ENCODE measurements at places on chromosomes 5 and 9. TPM values are rescaled to one million over a fixed set of nuclear protein-coding genes. Genes with fewer than 3 reads are reported as not detected.

The DOCK8 gene
- 22.6 TPM for total RNA-seq

DNA sequence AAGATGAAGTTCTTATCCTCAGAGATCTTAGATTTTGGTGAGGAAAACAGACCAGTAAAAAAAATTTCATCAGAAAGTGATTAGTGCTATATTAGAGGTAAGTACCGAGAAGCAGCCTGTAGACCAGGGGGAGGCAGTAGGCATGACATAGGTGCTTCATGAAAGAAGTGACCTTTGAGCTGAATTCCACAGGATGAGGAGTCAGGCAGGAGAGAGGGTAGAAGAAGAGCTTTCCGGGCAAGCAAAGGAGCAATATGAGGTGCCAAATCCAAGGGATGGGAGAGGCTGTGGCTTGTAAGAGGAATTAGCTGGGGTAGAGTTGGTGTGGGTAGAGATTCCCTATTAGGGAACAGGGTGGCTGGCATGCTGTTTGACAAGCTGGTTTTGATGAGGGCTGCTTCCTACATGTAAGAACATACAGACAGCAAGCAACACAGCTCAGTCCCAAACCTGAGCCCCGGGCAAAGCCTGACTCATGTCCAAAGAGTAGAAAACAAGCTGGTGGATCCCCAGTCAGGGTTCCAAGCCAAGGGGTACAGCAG, 48.4 kb upstream of the PWWP2A start:
- no peak for DNase-seq

DNA sequence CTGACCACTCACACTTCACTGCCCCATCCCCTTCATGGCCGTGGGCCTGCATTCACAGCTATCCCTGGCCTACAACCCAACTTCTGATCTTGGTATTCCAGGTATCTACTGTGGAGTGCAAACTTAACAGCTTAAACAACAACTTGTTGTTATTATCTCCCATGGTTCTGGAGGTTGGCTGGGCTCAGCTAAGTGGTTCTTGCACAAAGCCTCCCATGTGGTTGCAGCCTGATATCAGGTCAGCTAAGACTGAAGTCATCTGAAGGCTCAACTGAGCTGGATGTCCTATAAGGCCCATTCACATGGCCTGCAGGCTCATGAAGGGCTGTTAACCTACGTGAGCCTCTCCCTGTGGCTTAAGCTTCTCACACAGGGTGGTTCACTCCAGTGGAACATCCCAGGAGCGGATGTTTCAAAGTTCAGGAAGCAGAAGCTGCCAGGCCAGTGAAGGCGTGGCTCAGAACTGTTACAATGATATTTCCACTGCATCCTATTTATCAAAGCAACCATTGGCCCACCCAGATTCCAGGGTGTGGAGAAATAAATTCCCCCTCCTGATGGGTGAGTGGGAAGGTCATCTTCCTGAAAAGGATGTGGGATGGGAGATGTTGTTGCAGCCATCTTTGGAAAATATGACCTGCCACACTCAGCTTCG, 30.0 kb upstream of the TRIO start:
- DNase-seq = no peak

- no peak for DNase-seq
Observed at GRCh38 chr5:33631139-33631538, 190.4 kb downstream of the TARS1 start.

DNA sequence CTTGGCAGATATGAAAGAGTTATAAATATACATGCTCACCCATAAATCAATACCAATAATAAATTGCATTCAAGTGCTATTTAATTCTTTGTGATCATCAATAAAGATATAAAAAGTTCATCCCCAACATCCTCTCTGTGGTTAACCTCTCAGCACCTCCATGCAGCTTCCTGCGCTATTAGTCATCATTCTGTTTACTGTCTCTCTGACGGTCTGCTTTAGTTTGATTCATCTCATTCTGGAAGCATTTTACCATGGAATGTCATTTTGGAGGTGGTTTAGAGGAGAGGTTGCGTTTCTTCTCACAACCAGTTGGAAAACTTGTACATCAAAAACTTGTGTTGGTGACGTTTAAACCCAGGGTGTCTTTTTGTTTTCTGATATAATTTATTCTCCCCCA, 486.6 kb downstream of the BRINP1 start:
- no peak for DNase-seq

DNA sequence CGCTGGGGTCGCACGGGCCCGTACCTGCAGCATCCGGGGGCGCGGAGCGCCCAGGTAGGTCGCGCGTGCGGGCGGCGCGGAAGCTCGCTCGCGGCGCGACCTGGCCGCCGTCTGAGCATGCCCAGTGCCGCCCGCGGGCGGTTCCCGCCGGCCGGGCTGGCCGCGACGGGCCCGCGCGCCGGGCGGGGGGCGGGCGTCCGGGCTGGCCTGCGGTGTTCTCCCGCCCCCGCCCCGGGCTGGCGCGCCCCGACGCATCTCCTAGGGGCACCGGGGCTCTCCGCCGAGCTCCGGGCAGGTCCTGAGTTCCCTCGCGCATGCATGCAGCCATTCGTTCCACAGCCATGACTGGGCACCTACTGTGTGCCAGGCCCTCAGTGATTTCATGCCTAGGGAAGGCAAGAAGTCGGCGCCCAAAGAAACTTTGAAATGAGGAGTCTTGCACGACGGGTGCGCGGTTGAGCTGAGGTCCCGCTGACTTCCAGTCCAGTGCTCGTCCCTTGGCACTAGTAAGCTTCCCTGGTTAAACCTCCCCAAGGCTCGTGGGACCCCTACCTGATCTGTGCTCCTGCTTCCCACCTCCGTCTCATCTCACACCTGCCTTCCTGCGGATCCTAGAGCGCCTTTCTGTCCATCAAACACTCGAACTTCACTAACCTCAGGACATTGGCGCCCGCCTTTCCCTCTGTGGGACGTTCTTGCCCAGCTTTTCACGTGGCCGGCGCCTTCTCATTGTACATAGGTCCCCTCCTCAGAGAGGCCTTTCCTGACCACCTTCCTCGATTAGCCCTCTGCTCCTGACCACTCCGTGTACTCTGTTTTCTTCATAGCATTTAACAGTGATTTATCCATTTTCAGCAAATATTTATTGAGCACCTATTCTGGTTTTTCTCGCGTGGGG, at the start of gene PTPN3:
PTPN3 (minus strand) TSS at position 113 of the 898 bp plus-strand sequence. CDS start 34,873 bp downstream, outside the sequence.
- DNase-seq = no peak

The LHX3 gene
- not detected for total RNA-seq

- DNase-seq = no peak
Observed at GRCh38 chr5:82858151-82859025, 218.8 kb downstream of the TMEM167A start.

The DUSP1 gene
- 95.0 TPM for total RNA-seq

- DNase-seq = no peak
Observed at GRCh38 chr5:27708534-27708933, 670.1 kb upstream of the CDH9 start.

DNA sequence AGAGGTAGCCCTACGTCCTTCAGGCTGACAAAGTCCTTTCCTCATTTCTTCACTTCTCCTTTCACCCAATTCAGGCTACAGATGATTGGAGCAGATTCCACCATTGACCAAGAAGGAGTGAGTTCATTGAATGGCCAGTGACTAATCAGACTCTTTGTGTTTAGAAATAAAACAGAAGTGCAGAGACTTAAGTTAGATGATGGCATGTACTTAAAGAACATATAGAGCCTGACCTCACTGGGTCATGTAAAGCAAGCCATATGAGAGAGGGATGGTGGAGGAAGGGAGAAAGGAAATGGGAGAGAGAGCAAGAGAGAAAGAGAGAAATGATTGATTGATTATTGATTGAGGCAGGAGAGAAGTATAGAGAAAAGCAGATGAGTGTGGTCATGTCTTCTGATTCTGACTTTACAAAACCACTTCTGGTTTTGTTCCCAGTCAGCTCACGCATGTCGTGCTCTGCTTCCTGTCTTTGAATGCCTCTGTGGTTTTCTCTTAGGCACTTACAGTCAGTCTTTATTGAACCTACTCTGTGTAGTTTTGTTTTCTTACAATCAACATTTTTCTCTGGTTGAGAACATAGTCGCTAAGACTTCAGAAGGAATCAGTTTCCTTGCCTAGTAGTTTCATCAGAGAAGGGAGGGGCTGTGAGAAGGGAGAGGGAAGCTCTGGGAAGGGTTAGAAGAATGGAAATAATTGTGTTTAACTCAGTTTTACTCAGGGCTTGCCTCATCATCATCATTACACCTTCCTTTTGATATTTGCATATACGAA, 149.2 kb upstream of the KLF9 start:
- DNase-seq = no peak

The PCDHGB5 gene
- total RNA-seq = 3.8 TPM

DNA sequence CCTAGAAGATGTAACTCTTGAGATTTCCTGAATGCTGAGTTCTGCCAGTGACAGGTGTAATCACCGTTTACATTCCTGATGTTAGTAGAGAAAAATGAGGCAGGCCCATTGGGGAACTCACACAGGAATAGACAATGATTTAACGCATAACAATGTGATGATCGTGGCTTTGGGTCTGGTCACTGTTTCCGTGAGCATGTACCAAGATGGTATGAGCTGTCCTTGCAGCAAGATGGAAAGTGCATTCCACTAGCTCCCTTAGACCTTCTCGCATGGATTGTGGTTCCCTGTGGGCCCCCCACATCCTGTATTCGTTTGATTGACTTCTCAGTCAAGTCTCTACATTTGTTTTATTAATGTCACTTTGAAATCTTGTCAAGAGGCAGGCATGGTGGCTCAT, 124.0 kb upstream of the DAP start:
- no peak for DNase-seq

- no peak for DNase-seq
Observed at GRCh38 chr9:82308836-82309235, 320.3 kb downstream of the SPATA31D1 start.

The GKAP1 gene
- total RNA-seq = 3.5 TPM

GRCh38 chr9:91346644-91347043, 15.1 kb downstream of the AUH start:
- DNase-seq = no peak

GRCh38 chr5:54845567-54845941, 139.8 kb downstream of the ESM1 start:
- no peak for DNase-seq

The MCTP1 gene
- 5.7 TPM for total RNA-seq

The ANKRD34B gene
- total RNA-seq = 0.05 TPM

DNA sequence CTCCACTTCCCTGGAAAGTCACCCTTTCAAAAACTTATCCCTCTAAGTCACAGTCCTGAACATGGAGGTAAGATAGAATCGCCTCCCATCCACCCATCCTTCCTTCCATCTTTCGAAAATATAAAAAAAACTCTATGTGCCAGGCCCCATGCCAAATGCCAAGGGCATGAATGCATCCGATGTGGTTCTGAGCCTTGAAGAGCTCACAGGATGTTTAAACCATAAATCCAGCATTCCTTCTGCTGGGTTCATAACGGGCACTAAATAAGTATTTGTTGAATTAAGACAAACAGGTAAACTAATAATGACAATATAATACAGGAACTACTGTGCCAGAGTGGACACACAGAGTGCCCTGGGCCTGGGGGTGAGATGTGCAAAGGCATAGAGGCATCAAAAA, 147.3 kb downstream of the TTLL11 start:
- DNase-seq = no peak

The FOXD1 gene
- not detected for total RNA-seq

DNA sequence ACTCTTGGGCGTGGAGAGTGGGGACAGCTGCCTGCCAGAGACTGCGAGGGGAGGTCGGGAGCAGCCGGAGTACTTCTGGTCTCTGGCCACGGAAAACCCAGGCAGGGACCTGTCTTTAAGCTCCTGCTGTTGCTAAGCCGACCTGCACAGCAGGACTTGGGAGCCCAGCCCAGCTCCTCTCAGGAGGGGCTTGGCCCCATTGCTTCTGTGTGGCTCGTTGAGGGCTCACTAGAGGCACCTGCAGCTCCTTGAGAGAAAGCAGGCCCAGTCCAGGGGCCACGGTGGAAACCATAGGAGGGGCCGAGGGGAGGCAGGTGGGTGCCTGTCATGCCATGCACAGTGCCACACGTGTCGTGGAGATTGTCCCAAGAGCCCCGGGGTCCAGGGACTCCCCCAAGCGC, 3.3 kb upstream of the LCN2 start:
- no peak for DNase-seq

DNA sequence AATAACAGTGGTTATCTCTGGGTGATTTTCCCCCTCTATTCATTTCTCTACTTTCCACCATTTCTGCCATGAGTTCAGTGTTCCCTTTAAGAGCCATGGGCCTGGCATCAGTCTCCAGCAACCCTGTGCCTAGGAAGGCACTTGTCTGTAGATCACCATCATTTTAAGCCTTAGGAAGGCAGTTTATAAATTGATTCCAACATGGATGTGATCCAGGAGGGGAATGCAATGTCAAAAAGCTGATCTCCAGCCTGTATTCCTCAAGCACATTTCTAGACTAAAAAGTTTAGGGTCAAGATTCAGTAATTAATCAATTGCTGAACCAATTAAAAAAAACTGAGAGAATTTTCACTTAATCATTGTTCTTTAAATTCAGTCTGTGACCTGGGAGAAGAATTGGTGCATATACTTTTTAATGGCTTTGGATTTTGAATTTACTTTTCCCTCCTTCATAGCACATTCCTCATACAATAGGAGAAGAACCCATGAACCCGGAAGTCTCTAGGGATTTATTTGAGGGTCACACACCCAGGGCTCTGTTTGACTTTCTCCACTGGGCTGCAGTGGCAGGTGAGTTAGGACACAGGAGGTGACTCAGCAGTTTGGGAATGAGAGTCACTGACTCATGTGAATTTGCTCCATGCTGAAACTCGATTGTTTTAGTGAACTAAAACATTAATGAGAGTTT, 6.1 kb upstream of the ERMP1 start:
- DNase-seq = no peak

The LCN10 gene
- 0.08 TPM for total RNA-seq

DNA sequence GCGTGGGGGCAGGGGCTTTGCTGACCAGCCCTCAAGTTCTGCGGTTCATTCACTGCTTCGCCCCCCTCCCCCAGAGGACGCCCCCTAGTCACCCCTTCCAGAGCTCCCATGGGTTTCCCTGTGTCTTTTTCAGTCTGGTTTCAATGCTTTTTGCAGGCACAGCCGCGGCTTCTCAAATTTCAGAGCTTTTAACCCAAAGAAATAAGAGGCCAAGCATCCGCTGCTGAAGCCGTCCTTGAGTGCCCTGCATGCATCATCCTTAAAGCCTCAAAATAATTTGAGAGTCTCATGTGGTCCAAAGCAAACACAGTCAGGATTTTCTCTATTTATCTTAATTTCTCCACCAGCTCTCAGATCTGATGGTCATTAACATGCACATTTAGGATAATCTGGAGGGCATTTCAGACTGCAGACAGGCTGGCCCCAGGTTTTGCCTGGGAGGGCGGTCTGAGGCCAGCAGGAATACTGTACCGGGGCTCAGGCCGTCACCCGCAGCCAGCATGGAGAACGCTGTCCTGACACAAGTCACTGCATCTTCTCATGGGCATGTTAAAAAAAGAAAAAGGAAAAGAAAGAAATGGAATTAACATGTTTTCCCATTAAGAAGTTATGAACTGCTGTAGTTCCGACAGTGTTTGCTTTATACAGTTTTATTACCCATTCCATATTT, 420.8 kb upstream of the IRX4 start:
- no peak for DNase-seq

The AJM1 gene
- 0.56 TPM for total RNA-seq

- DNase-seq = no peak
Observed at GRCh38 chr5:74862221-74862620, 4.0 kb downstream of the FAM169A start.

- no peak for DNase-seq
Observed at GRCh38 chr9:80369641-80370040, 797.9 kb downstream of the TLE4 start.
